ENCODE measurements at places on chromosomes 13 and 19.
A peak's percentile ranks its signal among the peaks of the same experiment; 100 is the strongest.

DNA sequence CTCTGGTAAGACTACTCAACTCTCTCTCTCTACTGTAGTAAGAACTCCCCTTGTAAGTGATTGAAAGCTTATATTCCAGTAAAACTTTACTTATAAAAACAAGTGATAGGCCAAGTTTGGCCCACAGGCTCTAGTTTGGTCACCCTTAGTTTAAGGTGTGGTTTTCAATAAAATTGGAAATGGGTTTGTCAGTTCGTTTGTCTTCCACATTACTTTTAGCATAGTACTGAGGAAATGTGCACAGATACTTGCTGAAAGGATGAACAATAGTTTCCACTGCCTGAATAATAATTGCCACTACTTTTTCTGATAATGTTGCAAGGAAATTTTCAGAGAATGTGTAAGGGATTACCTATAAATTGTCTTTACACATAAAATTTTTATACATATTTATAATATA, 54.5 kb downstream of the LMO7 start:
- no peak for DNase-seq

GRCh38 chr19:48881741-48882657, 9.8 kb downstream of the PPP1R15A start:
- DNase-seq = peak; percentile 45

GRCh38 chr13:39494633-39495032, 108.4 kb downstream of the LHFPL6 start:
- no peak for DNase-seq

- no peak for DNase-seq
These were observed 29.6 kb upstream of the CACTIN start for GRCh38 chr19:3656073-3656746.

Measured in GM12865 (cell line).